ENCODE measurements at places on chromosomes 7 and 10.

GRCh38 chr10:132554991-132555647, 17.5 kb downstream of the INPP5A start:
- DNase-seq = no peak

DNA sequence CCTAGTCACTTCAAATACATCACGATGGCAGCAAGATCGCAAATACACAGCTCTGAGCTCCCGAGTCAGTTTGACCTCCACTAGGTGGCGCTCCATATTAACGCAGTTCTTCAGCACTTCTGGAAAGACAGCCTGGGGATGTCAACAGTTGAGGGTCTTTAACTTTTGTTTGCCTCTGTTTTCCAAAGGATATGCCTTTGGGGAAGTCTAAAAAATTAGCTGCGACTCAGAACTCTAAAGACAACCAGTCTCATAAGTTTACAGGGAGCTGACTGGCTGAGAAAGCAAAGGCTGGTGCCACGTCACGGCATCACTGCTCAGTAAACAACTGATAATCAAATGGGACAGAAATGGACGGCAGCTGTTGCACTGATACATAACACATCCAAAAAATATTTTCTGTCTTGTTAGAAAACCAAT, 458.8 kb downstream of the SORCS1 start:
- DNase-seq = peak; percentile 19

DNA sequence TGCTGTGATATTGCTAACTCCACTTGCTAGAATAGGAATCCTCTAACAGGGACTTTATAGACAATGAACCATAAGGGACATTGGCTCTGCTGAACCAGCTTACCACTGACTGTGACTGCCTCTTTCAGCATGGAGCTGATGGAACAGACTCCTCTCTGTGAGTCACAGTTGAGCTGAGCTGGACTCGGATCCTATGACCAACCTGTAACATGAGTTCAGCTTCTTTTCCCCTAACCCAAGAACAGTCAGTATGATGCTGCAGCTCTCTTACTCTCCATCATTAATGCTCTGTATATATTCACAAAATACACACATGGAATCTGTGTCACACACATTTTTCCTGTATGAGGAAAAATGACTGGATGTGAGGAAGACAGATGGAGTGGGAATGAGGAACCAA, 177.9 kb upstream of the BET1 start:
- DNase-seq = peak; percentile 80

DNA sequence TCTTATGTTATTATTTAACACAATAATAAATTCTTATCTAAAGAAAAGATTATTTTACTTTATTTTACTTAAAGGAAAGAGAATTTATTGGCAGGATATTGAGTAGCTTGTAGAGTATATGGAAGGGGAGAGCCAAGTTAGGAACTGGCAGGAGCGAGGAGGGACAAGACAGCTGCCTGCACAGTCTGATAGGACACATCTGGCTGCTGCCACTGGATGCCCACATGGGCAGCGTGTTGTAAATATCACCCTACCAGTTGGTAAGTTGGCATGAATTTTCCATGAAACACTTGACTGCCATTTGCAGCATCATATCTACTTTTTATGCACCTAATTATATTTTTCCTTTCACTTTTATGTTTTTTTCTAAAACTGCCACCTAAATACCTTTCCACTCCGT, 19.6 kb downstream of the SRI start:
- DNase-seq = no peak

GRCh38 chr7:111568419-111568818, 6.1 kb upstream of the IMMP2L start:
- DNase-seq = no peak

DNA sequence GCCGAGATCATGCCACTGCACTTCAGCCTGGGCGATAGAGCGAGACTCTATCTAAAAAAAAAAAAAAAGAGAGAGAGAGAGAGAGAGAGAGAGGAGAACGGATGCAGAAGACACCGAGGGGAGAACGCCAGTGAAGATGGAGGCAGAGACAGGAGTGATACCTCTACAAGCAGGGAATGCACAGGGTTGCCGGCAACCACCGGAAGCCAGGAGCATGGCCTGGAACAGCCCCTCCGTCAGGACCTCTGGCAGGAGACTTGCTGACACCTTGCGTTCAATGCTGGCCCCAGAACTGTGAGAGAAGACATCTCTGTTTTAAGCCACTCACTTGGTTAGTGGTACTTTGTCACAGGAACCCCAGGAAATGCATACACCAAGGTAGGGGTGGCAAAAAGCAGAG, 38.1 kb upstream of the DUSP5 start:
- DNase-seq = no peak

- DNase-seq = peak; percentile 5
Observed at GRCh38 chr7:71266912-71267311, 135.0 kb downstream of the GALNT17 start.

DNA sequence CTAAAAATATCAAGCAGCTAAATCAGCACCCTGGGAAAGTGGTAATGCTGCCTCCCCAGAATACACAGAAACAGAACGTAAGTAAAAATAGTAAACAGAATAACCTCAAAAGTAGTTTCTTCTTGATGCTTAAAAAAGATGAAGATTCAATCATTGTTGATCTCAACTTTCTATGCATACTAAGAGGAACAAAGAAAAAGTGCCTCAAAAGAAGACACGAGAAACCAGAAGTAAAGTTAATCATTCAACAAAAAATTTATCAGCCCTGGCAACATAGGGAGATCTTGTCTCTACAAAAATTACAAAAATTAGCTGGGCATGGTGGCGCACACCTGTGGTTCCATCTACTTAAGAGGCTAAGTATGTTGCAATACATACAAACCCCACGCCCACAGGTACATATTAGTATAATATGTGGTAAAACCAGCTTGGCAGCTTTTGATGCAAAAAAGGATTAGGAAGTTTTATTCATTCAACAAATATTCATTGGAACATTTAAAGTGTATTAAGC, 153.7 kb downstream of the NRBF2 start:
- DNase-seq = no peak

- DNase-seq = no peak
Observed at GRCh38 chr7:151291206-151291605, 42.7 kb upstream of the SMARCD3 start.

All from fibroblast of lung (primary cell).